PC-9 (cell line): ENCODE measurements at places on chromosomes 11 and 22. TPM values are rescaled to one million over a fixed set of nuclear protein-coding genes. Genes with fewer than 3 reads are reported as not detected.

DNA sequence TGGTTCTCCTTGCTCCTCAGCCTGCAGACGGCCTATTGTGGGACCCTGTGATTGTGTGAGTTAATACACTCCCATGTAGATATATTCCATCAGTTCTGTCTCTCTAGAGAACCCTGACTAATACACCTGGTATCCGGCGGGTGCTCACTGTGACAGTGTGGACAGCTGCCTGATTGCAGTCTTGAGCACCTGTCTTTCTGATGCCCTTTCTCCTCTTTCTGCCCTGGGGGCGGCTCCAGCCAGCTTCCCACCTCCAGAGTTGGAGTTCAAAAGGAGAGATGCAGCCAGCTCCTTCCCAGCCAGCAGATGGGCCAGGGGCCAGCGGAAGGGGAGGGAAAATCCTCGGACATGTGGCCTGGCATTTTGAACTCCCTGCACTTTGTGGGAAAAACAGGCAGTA, 15.0 kb downstream of the SMIM38 start:
- H3K27me3 ChIP-seq: no peaks in the 10 kb centered on the region
- no peaks in the 10 kb centered on the region for H3K36me3 ChIP-seq
- no peak overlapping the region for H3K4me3 ChIP-seq
- peaks cover 53% of the 10 kb centered on the region for H3K4me1 ChIP-seq
- peak; percentile 81 for DNase-seq
- H3K27ac ChIP-seq: peak overlapping the region; percentile 2; the same call in 1 of the 2 replicates

DNA sequence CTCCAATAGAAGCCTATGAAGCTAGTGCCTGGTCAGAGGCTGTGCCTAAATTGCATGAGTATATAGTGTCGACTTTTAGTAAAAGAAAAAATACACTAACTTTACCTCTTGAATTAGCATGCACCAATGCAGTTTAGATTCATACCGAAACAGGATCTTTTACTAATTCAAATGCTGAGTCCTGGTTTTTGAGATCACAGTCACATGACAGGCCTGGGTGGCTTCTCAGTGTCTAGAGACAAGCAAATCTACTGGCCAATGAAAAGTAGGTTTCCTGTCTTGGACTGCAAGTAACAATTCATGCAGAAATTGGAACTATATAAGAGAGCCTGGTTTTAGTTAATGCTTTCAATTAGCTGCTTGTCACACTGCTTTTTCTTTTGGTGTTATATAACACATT, 7.2 kb downstream of the ARHGEF12 start:
- no peak for DNase-seq
- H3K27ac ChIP-seq: peak overlapping the region; percentile 6; the same call in 1 of the 2 replicates
- H3K4me3 ChIP-seq: no peak overlapping the region
- no peaks in the 10 kb centered on the region for H3K36me3 ChIP-seq

GRCh38 chr11:112255067-112255720, 5.5 kb downstream of the PLET1 start:
- no peaks in the 10 kb centered on the region for H3K36me3 ChIP-seq
- no peaks in the 10 kb centered on the region for H3K27me3 ChIP-seq
- H3K4me3 ChIP-seq: no peak overlapping the region
- no peak for DNase-seq
- no peak overlapping the region for H3K27ac ChIP-seq

DNA sequence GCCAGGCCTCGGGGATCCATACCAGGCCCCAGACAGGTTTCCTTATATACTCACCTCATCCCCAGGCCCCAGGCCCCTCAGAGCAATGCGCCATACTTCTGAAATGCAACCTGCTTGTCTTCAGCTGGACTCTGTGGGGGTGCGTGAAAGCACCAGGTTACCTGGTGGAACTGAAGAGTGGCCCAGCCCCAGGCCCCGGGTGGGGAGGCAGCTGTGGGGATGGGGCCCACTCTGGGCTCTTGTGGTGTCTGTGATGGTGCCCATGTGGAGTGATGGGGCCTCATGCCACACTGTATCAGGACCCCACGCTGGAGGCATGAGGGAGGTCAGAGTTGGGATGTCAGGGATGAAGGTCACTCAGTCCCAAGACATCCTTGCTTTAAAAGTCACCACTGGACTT, 999.0 kb downstream of the BRD1 start:
- no peak for DNase-seq
- H3K27ac ChIP-seq: no peak overlapping the region
- H3K27me3 ChIP-seq: peaks cover 87% of the 10 kb centered on the region
- H3K36me3 ChIP-seq: no peaks in the 10 kb centered on the region

- no peak for DNase-seq
- H3K4me3 ChIP-seq: no peak overlapping the region
- no peaks in the 10 kb centered on the region for H3K36me3 ChIP-seq
- H3K27me3 ChIP-seq: no peaks in the 10 kb centered on the region
- no peak overlapping the region for H3K27ac ChIP-seq
Measured at GRCh38 chr22:38989466-38989865, 7.3 kb downstream of the APOBEC3B start.

DNA sequence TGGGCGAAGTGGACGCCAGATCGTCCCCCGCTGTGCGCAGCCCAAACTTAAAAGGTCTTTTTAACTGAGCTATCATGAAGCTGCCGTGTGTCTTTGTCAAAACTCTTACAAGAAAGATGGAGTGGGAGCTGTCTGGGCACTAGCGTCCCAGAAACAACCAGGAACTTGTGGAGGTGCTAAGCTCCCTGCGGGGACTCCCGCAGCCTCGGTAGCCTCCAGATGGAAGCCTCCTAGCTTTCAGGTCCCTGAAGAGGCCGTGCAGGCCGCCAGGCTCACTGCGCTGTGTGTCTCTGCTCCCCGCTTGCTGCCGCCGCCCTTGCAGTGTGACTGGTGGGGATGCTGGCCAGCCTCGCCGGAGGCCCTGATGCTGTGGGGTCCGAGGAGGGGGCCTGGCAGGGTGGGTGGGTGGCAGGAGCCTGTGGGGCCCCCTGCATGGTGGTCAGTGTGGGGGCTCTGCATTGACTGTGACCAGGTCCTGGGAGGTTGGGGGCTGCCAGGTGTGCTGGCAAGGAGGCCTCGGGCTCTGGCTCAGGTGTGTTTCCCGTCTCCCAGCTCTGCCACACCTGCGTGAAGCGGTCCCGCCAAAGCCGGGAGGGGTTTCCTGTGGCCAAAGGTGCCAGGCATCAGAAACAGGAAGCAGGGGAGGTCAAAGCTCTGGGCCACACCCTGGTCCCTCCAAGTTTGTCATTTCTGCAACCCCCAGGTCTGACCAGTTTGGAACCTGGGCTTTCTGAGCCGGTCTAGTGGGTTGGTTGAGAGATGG, 1.2 kb downstream of the TRABD start:
- no peaks in the 10 kb centered on the region for H3K27me3 ChIP-seq
- 0 out of 2 replicates have a peak, but pooled peaks cover 9% of the 10 kb centered on the region for H3K36me3 ChIP-seq
- H3K4me3 ChIP-seq: peak overlapping the region; percentile 75

DNA sequence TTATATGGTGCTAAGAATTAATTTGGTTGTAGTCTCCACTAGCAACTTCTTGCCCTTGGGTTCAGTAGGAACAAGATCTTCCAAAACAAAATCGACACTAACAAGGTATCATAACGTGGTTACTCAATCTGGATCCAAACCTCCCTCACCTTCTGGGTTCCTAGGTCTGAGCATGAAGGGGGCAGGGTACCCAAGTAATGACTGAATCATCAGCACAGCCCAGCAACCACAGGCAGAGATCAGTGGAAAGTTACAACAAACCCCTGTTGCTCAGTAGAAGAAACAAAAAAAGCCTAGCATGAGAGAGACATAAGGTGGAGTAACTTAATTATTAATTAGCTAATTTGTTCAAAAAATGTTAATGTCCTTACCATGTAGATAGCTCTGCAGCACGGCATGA, 221.4 kb downstream of the BLID start:
- H3K27ac ChIP-seq: peak overlapping the region; percentile 49
- H3K4me3 ChIP-seq: no peak overlapping the region
- no peaks in the 10 kb centered on the region for H3K36me3 ChIP-seq
- peaks cover 70% of the 10 kb centered on the region for H3K4me1 ChIP-seq
- H3K27me3 ChIP-seq: no peaks in the 10 kb centered on the region
- no peak for DNase-seq

DNA sequence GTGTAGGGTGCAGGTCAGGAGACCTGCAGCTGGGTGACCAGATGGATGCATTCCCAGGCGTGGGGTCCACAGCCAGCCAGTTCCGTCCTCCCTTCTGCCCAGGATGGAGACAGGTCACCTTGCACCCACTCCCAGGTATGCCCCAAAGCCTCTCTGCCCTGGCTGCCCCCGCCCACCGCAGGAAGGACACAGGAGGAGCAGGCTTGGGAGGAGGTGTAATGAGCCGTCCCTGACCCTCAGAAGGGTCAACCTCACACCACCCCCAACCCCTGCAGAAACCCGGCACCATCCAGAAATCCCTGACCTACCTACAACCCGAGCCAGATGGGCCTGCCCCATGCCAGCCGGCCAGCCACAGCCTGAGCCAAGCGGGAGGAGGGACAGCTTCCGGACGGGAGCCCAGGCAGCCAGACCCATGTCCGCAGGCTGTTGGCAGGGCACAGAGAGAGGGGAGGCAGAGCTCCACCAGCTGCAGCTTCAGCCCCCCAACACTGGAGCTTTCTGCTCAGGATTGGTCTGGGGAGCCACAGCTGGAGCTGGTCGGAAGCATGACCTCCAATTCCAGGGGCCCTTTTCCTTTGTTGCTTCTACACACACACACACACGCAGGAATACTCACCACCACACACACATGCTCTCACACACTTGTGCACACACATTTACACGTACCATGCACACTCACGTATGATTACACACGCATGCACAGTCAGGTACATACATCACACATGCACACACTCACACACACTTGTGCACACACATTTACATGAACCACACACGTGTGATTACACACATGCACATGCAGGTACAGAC, 5.3 kb downstream of the IFITM10 start:
- no peaks in the 10 kb centered on the region for H3K4me1 ChIP-seq
- no peaks in the 10 kb centered on the region for H3K36me3 ChIP-seq
- H3K27ac ChIP-seq: no peak overlapping the region
- no peak overlapping the region for H3K4me3 ChIP-seq

DNA sequence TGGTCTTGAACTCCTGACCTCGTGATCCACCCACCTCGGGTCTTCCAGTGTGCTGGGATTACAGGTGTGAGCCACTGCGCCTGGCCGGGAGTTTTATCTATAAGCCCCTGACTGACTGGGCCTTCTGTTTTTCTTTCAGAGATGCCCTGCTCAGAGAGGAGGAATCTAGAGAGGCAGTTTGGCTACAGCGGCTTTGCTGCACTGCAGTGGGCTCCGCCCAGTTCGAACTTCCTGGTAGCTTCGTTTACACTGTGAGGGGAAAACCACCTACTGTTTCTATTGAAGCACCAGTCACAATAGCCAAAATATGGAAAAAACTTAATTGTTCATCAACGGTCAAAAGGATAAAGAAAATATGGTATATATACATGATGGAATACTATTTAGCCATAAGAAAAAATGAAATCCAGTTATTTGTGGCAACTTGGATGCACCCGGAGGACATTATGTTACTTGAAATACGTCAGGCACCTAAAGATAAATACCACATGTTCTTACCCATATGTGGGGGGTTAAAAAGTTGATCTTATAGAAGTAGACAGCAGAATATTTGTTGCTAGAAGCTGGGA, 31.9 kb upstream of the FAM181B start:
- H3K36me3 ChIP-seq: no peaks in the 10 kb centered on the region
- DNase-seq: no peak
- no peak overlapping the region for H3K4me3 ChIP-seq
- H3K27ac ChIP-seq: no peak overlapping the region
- no peaks in the 10 kb centered on the region for H3K4me1 ChIP-seq
- H3K27me3 ChIP-seq: no peaks in the 10 kb centered on the region

GRCh38 chr11:134261626-134262488, 8.5 kb downstream of the ACAD8 start:
- H3K4me3 ChIP-seq: no peak overlapping the region
- H3K36me3 ChIP-seq: no peaks in the 10 kb centered on the region
- H3K4me1 ChIP-seq: peaks cover 21% of the 10 kb centered on the region
- DNase-seq: no peak
- no peaks in the 10 kb centered on the region for H3K27me3 ChIP-seq

- H3K4me3 ChIP-seq: no peak overlapping the region
- no peak for DNase-seq
- H3K4me1 ChIP-seq: no peaks in the 10 kb centered on the region
- H3K27me3 ChIP-seq: no peaks in the 10 kb centered on the region
- no peak overlapping the region for H3K27ac ChIP-seq
Measured at GRCh38 chr11:66363187-66363601, 8.4 kb downstream of the SLC29A2 start.

- no peaks in the 10 kb centered on the region for H3K36me3 ChIP-seq
- H3K27me3 ChIP-seq: peaks cover 88% of the 10 kb centered on the region
- H3K4me1 ChIP-seq: peaks cover 6% of the 10 kb centered on the region; the same call in 1 of the 2 replicates
- H3K27ac ChIP-seq: no peak overlapping the region
Measured at GRCh38 chr11:64718780-64719124, 4.2 kb downstream of the NRXN2 start.

DNA sequence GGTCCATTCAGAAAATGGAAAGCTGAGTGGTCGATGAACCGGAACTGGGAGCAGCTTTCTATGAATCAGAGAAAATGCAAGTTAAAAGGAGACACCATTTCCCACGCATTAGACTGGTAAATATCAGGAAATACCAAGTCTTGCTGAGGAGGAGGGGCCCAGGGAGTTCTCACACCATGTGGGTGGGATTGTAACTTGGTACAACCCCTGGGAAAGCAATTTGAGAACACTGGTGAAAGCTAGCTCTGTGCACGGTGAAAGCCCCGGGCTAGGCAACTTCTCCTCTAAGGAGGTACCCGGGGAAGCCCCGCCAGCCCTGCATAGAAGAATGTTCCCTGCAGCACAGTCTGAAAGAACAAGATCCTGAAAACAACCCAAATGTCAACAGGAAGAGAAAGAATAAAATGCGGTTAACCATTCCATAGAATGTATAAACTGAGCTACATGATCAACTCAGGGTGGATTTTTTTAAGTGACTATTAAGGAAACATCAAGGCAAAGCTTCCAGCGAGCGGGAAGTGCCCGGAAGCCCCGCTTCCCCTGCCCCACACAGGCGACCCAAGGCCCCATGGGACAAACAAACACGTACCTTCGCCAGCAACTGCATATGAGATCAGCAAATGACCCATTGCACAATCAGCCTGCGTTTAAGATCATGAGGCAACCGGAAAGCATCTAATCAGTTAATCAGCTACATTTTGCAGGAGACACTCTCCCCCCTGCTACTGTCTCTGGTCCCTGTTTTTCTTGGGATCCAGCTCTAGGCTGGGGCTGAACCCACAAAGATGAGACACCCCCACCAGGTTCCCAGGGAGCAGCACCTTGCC, 11.3 kb downstream of the SHANK2 start:
- peaks cover 9% of the 10 kb centered on the region; the same call in 1 of the 2 replicates for H3K36me3 ChIP-seq
- H3K27me3 ChIP-seq: no peaks in the 10 kb centered on the region
- H3K4me3 ChIP-seq: peak overlapping the region; percentile 43
- peaks cover 25% of the 10 kb centered on the region for H3K4me1 ChIP-seq
- peak; percentile 89 for DNase-seq
- H3K27ac ChIP-seq: peak overlapping the region; percentile 88

- H3K27ac ChIP-seq: no peak overlapping the region
- no peaks in the 10 kb centered on the region for H3K36me3 ChIP-seq
- peaks cover 48% of the 10 kb centered on the region for H3K4me1 ChIP-seq
Measured at GRCh38 chr11:124837491-124837856, 27.8 kb upstream of the ROBO3 start.

OR5L1 gene
- total RNA-seq: not detected in 2 replicates

CECR2 gene
- not detected in 2 replicates for total RNA-seq

CCDC157 gene
- total RNA-seq: 6.2 and 6.8 TPM in 2 replicates

TREH gene
- not detected in 2 replicates for total RNA-seq

JHY gene
- 4.6 and 6.2 TPM in 2 replicates for total RNA-seq

SOX6 gene
- 4.6 and 5.1 TPM in 2 replicates for total RNA-seq

APOA4 gene
- not detected in 2 replicates for total RNA-seq

RASGRP2 gene
- 1.0 and 2.1 TPM in 2 replicates for total RNA-seq

TNNI2 gene
- 4.9 and 7.8 TPM in 2 replicates for total RNA-seq

BATF2 gene
- 0.46 and 1.2 TPM in 2 replicates for total RNA-seq

OR9G1 gene
- not detected in 2 replicates for total RNA-seq
